HFF-Myc (cell line): ENCODE measurements at places on chromosomes 3 and 15.

- DNase-seq = no peak
Observed at GRCh38 chr15:89164712-89165211, 56.6 kb downstream of the RLBP1 start.

- DNase-seq = no peak
Observed at GRCh38 chr3:45026038-45026437, at the start of gene CLEC3B. CLEC3B (plus strand) TSS chr3:45026303; CDS start chr3:45026363, 60 bp downstream.

- no peak for DNase-seq
Observed at GRCh38 chr3:139441656-139442055, 34.7 kb downstream of the RBP2 start.

- DNase-seq = no peak
Observed at GRCh38 chr15:21271566-21271965, 168.7 kb downstream of the POTEB3 start.

DNA sequence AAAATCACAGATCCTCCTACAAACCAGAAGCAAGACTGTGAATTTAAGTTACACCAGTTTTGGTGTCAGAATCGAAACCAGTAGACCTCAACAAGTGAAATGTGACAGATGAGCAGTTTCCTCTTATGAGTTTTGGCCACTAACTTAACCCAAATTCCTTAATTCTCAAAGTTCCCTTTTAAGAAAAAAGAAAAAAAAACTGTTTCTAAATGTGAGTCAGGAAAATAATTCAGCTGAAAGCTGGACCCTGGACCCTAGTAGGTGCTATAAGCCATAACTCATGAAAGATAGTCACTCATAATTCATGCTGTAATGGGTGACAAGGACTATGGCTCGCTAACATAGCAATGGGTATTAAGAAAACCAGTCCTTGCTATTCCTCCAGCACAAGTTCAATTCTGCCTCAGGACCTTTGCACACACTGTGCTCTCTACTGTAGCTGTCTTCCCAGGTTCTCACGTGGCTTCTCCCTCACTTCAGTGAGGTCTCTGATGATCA lies 9.0 kb upstream of the THRB start:
- no peak for DNase-seq

- no peak for DNase-seq
Observed at GRCh38 chr3:71784914-71785531, at the start of gene PROK2. PROK2 (minus strand) TSS chr3:71785148; CDS start chr3:71785052, 96 bp downstream.

GRCh38 chr3:32109256-32109655 lies 2.8 kb downstream of the GPD1L start:
- no peak for DNase-seq

GRCh38 chr15:55829826-55830225 lies 86.9 kb upstream of the PRTG start:
- DNase-seq = no peak

DNA sequence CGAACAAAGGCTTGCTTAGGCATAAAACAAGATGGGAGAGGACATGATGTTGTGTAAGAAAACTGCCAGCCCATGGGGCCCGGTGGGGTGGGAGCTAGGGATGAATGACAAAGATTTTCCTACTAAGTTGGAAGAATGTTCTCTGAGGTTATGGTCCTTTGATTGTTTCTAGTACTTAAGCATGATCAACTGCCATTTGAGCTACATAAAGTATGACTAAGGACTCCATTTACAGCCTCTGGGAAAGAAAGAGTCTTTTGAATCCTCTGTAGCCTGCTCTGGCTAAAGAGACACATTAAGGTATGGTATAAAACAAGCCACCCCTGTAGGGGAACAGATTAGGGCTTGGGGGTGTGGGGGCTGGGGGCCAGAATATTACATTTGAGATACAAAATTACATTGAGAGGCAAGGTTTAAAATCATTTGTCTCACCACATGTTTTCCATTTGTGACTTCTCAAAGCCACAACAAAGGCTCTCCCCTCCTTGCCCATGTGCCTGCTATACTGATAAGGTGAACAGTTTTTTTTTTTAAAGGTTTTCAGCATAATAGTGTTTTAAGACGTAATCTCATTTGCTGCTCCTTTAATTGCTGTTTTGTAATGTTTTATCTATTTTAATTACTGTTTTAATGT lies 323.4 kb downstream of the CHST2 start:
- no peak for DNase-seq

DNA sequence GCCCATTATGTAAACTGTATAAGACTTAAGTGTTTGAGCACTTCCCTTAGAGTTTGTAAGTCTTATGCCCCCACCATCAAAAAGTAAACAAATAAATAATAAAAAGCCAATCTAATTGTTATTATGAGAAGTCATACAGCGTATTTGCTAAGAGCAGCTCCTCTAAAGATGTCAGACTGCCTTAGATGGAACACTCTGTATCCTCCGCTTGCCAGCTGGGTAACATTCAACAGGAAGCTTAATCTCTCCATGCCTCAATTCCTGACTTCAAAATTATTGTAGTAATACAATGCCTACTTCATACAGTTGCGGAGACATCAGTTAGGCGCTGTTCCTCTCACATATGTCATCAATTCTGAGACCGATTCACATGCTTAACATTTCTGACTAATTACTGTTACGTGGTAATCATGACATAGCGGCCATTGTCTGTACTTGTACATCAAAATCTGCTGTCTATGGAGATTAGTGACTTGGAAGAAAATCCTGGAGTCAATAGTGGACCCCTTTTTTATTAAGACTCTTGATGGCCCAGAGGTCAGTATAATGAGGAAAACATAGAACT lies 417.7 kb downstream of the LPP start:
- no peak for DNase-seq

GRCh38 chr3:50418850-50419249 lies 59.5 kb upstream of the TMEM115 start:
- DNase-seq = no peak

- DNase-seq = peak; percentile 94
Observed at GRCh38 chr3:34012102-34012461, 213.7 kb downstream of the PDCD6IP start.

- no peak for DNase-seq
Observed at GRCh38 chr15:33964665-33965040, 3.6 kb upstream of the CHRM5 start.

DNA sequence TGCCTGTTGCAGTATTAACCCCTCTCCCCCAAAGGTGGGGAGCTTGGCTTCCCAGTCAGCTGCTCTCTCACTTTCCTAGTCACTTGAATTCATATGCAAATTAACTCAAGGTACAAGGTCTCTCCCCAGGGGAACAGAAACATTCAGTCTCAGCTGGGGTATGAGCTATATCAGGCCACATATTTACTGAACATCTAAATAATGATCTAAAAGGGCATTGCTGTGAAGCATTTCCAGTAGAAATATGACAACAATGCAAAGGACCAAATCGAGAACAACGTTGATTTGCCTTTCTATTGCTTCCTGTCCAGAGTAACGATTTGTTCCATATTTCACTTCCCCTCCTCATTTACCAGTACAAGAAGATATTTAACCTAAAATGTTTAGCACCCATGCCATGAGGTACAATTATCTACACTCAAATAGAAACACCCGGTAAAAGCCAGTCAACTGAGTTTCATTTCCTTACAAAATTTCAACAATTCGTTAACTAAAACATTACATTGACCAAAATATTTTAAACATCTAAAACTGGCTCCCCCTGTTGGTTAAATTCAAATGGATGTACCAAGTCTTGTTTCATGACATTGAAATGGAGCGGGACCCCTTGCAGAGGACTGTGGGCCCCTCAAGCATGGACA lies 36.5 kb upstream of the KLHL6 start:
- no peak for DNase-seq

DNA sequence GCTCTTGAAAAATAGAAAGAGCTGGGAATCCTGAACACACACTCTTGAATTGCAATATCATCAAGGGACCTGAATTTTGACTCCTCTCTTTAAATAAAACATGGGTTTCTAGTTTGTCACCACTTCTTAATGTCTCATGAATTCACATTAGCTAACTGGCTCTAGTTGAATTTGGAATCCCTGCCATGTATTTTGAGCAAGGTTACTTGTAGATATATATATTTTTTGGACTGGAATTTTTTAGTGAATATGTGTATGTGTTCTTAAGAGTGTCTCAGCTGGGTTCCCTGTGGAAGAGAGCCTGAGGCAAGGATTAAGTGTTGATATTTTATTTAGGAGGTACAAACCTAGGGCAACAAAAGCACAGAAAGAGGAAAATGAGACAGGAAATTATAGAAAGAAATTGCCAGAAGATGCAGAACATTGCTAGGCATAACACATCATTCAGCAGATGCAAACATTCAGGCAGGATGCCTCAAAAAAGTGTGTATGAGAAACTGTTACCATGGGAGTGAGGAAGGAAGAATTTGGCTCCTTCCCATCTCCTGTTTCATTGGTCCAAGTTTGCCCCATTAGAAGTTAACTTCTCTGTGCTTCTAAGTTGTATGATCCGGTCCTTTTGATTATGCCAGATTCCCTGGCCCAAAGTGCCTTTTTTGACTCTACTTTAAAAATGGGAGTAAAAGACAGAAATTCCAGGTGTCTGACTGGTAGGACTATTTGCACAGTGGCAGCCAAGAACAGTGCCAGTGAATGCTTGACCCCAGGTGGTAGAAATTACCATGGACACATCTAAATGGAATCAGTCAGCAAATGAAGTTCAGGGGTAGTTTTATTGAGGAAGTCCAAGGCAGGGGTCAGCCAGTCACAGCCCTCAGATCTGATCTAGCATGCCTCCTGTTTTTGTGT lies 253.7 kb upstream of the TGFBR2 start:
- no peak for DNase-seq
